ENCODE measurements at places on chromosomes 4 and X.

- H3K4me3 ChIP-seq, result no peak overlapping the region
- no peak for DNase-seq
- no peak overlapping the region for H3K27ac ChIP-seq
- no peaks in the 10 kb centered on the region for H3K36me3 ChIP-seq
- no peaks in the 10 kb centered on the region for H3K27me3 ChIP-seq
These were observed 13.9 kb upstream of the MAD2L1 start for GRCh38 chr4:120080533-120080932.

GRCh38 chrX:36445566-36445965, 526.0 kb downstream of the CFAP47 start:
- H3K36me3 ChIP-seq, result no peaks in the 10 kb centered on the region
- no peaks in the 10 kb centered on the region for H3K27me3 ChIP-seq
- H3K27ac ChIP-seq, result no peak overlapping the region
- no peaks in the 10 kb centered on the region for H3K4me1 ChIP-seq

DNA sequence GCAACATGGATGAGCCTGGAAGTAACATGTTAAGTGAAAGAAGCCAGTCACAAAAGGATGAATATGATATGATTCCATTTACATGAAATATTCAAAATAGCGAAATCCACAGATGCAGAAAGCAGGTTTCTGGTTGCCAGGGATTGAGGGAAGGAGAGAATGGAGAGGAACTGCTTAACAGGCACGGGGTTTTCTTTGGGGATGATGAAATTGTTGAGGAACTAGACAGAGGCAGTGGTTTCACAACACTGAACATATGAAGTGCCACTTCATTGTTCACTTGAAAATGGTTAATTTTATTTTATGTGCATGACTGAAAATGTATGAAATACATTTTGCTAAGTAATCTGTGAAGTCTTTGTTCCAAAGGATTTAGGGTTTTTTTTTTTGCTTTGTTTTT, 182.5 kb upstream of the TBL1X start:
- H3K27me3 ChIP-seq, result no peaks in the 10 kb centered on the region
- no peak overlapping the region for H3K27ac ChIP-seq
- no peak for DNase-seq
- no peak overlapping the region for H3K4me3 ChIP-seq
- peaks cover 12% of the 10 kb centered on the region for H3K4me1 ChIP-seq
- H3K36me3 ChIP-seq, result no peaks in the 10 kb centered on the region

DNA sequence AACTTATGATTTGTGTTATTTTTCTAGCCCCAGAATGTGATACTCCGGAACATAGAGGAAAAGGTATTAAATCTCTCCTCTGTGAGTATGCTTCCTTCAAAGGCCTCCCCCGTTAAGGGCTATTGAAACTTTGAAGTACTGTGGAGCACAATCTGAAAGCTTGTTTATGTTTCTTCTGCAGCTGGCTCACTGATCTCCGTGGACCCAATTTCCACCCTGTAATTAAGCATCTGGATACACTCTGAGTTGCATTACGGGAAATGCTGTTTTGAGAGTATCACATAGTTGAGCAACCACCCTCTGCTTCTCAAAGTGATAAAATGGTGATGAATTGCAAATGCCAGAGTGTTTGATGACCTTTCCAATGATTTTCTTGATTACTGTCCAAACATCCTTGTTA, 296.8 kb upstream of the PABPC5 start:
- H3K4me1 ChIP-seq, result no peaks in the 10 kb centered on the region
- H3K4me3 ChIP-seq, result no peak overlapping the region
- H3K36me3 ChIP-seq, result no peaks in the 10 kb centered on the region
- no peak for DNase-seq
- no peak overlapping the region for H3K27ac ChIP-seq
- H3K27me3 ChIP-seq, result no peaks in the 10 kb centered on the region

- no peaks in the 10 kb centered on the region for H3K4me1 ChIP-seq
- no peak overlapping the region for H3K27ac ChIP-seq
- H3K27me3 ChIP-seq, result no peaks in the 10 kb centered on the region
- H3K4me3 ChIP-seq, result no peak overlapping the region
- DNase-seq, result no peak
These were observed 181.7 kb downstream of the ADGRA3 start for GRCh38 chr4:22334155-22334554.

DNA sequence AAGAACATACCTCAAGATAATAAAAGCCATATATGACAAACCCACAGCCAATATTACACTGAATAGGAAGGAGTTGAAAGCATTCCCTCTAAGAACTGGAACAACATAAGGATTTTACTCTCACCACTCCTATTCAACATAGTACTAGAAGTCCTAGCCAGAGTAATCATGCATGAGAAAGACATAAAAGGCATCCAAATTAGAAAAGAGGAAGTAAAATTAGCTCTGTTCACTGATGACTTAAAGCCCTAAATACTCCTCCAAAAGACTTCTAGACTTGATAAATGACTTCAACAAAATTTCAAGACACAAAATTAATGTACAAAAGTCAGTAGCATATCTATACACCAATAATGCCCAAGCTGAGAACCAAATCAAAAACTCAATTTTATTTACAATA, 235.7 kb downstream of the NKX6-1 start:
- H3K4me3 ChIP-seq, result no peak overlapping the region
- no peaks in the 10 kb centered on the region for H3K4me1 ChIP-seq
- DNase-seq, result no peak

DNA sequence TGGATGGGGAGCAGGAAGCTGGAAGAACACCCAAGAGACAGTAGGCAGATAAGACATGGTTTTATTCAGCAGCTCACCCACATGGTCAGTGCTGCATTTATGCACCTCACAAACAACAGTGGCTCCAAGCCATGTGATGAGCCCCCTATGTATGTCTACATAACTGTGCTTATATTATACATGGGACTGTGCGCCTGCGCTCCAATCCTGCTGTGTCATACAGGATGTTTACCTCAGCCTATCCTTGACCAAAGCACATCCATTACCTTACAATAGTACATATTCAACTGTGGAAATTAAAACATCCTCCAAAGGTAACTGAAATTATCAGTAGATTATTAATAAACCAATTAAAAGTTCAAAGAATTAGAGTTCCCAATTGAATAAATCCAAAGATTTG, 44.1 kb upstream of the SGMS2 start:
- H3K4me3 ChIP-seq, result no peak overlapping the region
- peaks cover 72% of the 10 kb centered on the region for H3K27me3 ChIP-seq
- H3K4me1 ChIP-seq, result no peaks in the 10 kb centered on the region

GRCh38 chrX:50838820-50839600, 25.0 kb upstream of the SHROOM4 start:
- peaks cover 2% of the 10 kb centered on the region for H3K4me1 ChIP-seq
- H3K27ac ChIP-seq, result no peak overlapping the region
- no peak for DNase-seq
- H3K4me3 ChIP-seq, result no peak overlapping the region
